GM18507 (cell line): ENCODE measurements at places on chromosomes 3 and 15.

GRCh38 chr3:24972491-24972890, 455.6 kb upstream of the RARB start:
- no peak for DNase-seq

DNA sequence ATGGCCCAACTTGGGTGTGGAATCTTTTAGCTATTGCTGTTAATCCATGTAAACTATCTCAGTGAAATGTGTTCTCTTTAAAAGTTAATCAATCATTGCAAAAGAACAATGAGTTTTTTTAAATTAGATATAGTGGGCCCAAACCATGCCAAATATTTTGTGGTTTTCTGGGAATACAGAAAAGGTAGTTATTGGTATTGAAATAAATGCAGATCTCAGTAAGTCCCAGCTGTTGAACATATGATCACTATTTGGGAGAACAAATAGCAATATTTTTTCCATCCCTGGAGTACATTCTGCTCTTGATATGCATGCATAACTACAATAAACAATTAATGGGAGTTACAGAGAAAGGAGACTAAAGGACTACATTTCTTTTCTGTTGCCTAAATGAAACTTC, 36.0 kb upstream of the LEKR1 start:
- DNase-seq: no peak

DNA sequence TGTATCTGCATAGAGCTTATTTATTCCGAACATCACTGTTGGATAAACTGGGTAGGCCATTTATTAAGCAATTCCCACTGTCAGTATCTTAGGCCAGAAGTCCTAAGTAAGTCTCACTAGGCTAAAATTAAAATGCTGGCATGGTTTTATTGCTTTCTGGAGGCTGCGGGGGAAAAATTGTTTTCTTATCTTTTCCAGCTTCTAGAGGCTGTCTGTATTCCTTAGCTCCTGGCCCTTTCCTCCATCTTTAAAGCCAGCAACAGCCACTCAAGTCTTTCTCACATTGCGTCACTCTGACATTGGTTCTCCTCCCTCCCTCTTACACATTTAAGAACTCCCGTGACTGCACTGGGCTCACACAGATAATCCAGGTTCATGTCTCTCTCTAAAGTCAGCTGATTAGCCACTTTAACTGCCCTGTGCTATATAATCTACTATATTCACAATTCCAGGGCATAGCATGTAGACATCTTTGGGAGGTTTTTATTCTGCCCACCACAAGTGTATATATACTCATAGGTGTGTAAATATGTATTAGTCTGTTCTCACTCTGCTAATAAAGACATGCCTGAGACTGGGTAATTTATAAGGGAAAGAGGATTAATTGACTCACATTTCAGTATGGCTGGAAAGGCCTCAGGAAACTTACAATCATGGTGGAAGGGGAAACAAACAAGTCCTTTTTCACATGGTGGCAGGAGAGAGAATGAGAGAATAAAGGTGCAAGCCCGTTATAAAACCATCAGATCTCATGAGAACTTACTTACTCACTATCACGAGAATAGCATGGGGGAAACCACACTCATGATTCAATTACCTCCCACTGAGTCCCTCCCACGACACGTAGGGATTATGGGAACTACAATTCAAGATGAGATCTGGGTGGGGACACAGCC, 113.5 kb upstream of the SLC7A14 start:
- no peak for DNase-seq

DNA sequence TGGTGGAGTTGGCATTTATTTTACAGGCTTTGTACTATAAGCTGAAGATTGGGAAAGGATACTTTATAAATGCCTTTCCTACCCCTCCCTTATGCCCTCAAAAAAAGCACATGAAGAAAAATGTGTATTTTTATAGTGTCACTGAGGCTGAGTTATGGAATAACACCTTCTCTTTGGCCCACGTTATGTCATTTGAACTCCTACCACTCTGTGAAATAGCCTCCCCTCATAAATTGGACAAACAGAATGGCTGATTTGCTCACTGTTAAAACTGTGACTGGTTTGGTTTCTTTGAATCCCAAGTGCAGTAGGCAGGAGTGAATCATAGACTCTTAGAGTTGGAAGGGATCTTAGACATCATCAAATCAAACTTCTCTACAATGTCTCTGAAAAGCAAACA, 95.2 kb upstream of the SKOR1 start:
- DNase-seq: no peak

DNA sequence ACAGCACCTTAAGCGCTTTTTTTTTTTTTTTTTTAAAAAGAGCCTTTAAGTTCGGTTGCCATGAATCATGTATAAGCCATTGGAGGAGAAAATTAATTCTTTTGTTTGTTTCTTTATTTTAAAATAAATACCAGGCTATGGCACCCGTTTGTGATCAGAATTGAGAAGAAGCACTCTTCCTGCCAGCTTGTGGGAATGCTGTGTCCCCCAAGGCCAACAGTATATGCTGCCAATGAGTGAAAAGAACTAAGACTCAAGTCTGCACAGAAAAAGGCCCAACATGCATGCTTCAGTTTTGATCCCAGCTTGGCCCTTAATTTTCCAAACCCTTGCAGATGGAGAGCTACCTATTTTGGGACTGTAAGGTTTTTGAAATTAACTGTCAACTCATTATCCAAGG, 90.5 kb downstream of the LRRC3B start:
- no peak for DNase-seq

DNA sequence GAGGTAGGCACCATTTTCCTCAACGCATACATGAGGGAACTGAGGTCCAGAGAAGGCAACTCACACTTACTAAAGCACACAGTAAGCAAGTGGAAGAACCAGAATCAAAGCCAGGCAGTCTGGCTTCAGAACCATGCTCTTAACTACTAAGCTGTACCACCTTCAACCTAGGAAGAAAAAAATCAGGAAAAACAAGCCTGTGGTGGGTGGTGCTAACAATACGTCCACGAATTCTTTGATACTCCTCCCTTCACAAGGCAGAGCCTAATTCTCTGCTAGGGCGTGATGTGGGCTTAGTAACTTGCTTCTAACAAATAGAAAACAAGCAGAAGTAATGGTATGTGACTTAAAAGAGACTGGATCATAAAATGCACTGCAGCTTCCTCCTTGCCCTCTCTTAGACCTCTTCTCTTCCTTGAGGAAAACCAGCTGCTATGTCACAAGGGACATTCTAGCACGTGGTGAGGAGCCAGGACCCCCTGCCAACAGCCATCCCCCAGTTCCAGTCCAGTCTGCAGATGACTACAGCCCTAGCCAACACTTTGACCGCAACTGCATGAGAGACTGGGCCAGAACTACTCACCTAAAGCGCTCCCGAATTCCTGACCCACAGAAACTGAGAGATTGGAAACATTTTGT, 36.9 kb downstream of the HACD2 start:
- DNase-seq: no peak

DNA sequence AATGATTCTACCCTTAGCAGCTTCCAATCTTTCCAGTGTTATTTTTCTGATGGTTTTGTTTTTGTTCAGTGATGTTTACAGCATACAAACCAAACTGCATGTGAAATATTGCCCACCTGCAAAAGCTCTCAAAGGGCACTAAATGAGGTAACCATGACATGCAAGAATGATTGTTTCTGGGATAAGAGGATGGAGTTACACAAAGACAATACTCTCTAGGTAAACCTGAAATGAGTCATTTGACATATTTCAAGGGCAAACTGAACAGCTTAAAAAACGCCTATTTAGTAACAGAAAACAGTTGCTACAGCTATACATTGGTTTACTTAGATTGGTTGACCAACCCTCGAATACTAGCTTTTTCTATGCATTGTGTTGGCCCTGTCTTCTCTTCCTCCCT, 481.7 kb downstream of the ZPLD1 start:
- no peak for DNase-seq

DNA sequence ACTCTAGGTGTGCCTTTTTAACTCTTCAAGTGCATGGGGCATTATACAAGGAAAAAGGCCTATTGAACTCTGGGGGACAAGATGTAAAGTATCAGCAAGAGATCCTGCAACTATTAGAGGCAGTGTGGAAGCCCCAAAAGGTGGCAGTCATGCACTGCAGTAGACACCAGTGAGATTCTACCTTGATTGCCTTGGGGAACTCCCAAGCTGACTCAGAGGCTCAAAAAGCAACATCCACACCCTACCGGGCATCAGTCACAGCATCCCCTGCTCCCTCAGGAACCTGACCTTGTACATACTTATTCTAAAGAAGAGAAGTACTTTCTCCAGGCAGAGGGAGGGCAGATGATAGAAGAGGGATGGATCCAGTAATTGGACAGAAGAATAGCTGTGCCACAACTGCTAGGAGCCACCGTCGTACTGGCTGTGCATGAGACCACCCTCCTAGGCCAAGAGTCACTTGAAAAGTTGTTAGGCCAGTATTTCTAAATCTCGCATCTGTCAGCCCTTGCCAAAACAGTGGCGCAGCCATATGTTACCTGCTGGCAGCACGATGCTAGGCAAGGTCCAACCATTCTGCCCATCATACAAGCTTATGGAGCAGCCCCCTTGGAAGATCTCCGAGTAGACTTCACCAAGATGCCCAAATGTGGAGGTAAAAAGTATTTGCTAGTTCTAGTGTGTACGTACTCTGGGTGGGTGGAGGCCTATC, 523.1 kb upstream of the FRG2C start:
- DNase-seq: no peak

GRCh38 chr15:68706256-68706655, 114.4 kb downstream of the ANP32A start:
- DNase-seq: no peak
